ENCODE measurements at places on chromosomes 2 and 18.

DNA sequence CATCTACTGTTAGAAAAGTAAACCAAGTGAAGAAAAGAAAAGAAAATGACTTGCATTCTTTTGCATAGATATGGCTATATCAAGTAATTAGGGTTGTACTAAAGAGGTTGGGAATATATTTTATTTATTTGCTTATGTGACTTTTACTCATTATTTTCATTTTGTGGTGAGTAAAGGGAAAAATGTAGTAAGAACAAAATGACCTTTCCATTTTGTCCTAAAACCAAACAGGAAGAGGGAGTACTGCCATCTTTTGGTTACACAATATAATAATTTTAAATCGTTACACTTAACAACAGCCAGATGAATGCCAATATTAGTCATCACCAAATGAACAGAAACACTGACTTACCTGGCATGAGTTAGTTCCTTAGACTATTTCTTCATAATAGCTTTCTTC, 47.3 kb upstream of the NDUFV2 start:
- DNase-seq = no peak

DNA sequence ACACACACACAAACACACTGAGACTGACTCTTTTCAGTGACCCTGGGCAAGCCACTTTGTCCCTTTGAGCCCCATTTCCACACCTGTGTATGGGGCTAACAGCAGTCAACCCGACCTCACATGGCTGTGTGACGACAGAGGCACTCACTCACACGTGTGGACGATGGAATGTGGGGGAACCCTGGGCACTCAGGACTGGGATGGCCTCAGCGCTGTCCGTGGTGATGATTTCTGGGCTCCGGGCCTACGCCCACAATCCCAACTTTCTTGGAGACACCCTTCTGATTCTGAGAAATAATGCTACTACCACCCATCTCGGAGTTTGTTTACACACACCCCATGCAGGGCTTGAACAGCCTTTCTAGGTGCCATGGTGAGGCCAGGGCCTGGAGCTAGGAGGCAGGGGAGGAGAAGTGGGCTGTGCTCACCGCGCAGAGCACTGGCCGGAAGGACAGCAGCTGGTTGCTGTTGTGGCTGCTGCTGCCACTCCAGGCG, 1.5 kb downstream of the CRYBA2 start:
- DNase-seq = no peak

DNA sequence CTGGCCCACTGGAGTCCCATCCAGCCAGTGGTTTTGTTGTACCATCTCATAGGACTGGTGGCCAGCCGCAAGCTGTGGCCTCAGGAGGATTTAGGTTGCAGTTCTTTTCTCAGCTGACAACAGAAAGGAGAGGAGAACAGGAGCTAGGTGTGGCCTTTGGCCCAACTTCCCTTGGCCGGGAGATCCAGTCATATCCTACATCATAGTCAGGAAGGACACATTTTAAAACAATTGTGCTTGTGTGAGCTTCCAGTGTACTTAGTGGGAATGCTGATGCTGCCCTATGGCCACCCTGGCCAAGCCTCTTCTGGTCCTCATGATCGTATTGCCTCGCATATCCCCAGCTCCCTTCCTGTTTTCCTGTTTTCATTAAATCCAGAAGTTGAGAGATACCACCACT, 98.1 kb downstream of the WDSUB1 start:
- no peak for DNase-seq

GRCh38 chr18:5110266-5110665, 86.8 kb downstream of the AKAIN1 start:
- no peak for DNase-seq

GRCh38 chr2:196453613-196454047, 185.9 kb upstream of the CCDC150 start:
- DNase-seq = peak; percentile 18

- no peak for DNase-seq
Observed at GRCh38 chr2:104851291-104852089, 2.4 kb upstream of the POU3F3 start.

DNA sequence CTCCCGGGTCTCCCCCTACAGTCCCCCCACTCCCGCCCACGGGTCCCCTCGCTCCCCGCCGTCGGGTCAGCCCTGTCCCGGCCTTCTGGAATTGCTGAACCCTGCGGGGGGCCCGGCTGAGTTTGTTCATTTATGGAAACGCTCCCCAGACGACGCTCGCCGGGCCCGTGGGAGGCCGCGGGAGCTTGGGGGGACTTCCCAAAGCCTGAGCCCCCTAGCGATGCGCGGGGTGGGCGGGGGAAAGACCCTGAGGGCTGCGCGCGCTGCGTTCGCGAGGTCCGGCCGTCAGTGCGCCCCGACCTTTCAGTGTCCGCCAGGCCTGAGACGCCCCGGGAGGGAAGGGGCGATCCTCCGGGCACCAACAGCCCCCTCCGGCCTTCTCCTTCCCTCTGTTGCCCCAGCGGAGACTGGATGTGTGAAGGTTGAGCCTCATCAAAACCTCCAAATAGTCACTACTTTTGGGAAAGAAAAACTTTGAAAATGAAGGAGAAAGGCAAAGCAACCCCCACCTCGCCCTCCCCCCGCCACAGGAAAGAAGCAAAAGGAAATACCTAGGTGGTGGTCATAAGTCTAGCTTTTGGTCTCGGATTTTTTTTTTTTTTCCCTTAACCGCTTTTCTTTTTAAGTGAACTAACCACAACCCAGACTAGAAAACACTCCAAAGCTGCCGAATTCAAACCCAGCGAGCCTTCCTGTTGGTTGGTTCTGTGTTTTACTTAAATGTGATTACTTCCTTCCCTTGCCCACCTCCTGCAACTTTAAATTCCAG, 509 bp upstream of the CYS1 start:
- DNase-seq = peak; percentile 26

- no peak for DNase-seq
Observed at GRCh38 chr2:104976603-104977120, 61.2 kb upstream of the MRPS9 start.

DNA sequence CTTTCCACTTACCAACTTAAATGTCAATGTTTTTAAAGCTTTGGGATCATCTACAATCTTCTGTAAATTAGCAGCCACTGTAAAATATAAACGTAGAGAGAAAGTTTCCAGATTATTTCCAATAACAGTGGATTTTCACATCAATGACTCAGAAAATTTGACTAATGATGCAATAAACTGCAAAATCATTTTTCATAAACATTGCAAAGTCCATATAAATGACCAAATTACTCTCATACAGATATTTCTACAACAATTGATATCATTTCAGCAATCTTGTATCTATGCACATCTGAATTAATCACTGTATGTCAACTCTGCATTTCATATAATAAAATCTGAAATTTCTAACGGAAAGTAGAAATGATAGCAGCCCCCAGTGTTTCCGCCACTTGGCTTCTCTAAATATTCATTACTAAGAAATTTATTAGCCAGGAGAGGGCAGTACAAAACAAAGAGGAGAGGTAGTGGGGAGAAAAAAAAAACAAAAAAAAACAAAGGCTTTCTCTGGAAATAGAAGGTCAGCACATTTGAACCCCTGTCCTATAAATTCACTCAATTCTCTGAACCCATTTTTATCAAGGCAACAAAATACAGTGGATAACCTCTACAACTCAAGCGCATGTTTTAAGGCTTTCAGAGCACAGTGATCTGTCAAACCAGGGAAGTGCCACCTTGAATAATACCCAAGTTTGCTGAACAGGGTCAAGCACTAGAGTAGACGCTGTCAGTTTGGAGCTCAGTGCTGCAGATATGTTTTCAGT, 282.6 kb downstream of the STK39 start:
- no peak for DNase-seq

DNA sequence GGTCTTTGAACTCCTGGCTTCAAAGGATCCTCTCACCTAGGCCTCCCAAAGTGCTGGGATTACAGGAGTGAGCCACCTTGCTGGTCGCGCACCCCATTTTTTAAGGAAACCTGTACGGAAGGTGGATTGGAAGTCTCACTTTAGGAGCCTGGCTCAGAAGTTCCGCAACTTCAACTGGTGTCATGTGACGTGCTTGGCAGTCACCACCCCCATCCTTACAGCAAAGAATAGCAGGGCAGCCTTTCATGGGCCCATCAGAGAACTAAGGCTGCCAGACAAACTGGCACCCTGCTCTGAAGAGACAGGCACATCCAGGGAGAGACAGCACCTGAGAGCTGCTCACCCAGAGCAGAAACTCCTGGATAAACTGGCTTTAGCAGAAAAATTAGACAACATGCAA, 3.3 kb upstream of the SLC66A2 start:
- no peak for DNase-seq

DNA sequence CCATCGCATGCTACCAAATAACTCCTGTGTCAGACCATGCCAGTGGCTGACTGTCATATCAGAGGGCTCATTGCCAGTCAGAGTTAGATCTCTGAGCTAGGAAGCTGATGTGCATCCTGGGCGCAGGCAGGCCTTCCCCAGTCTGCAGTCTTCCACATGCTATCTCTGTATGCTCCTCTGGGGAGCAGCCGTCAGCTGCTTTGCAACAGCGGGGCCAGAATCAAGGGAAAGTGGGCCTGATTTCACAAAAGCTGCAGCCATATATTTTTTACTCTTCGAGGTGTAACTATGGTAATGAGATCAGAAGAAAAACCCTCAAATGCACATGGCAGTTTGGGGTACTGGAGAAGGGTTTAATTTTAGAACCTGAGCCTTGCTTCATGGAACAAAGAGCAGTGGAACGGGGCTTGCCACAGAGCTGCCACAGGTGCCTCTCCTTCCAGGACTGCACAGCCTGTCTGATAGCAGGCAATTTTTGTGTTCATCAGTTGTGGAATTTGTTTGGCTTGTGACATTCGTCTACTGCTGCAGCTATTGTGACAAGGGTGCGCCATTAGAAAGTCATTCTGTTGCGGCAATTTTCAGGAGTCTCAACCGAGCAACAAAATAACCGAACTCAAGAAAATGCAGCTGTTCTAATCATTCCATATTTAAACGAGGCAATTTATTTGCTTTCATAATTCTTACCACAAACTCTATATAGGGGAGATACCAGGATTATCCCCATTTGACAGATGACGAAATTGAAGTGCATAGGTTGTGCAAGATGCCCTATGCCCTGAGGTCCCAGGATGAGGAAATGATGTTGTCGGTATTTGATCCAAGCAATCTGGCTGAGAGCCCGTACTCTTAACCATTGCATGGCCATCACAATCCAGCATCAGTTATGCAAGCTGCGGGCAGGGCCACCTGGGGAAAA, 109.6 kb upstream of the CYRIA start:
- DNase-seq = no peak

GRCh38 chr2:43402452-43402937, 176.1 kb upstream of the ZFP36L2 start:
- DNase-seq = no peak

DNA sequence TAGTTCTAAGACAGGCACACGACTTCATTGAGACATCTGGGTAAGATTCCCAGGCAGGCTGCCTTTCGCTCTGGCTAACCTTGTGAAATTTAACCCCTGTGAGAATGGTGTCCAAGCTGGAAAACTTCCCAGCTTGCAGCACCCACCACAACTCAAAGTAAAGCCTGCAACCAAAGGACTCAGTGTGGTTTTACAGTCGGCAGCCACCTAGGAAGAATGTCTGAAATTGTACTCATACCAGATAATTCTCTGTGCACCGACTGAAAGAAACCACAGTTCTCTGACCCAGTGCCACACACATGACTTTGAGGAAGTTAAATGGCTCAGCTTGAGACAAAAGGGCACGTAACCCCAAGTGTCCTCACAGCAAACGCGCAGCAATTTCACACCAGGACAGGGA, 125.7 kb downstream of the RBMS1 start:
- no peak for DNase-seq

Measured in activated CD4-positive, alpha-beta T cell treated with anti-CD3 and anti-CD28 coated beads, Interleukin-2, amount 50 U/mL, for 1 hour (primary cell).